ENCODE measurements at places on chromosomes 3 and 15.

DNA sequence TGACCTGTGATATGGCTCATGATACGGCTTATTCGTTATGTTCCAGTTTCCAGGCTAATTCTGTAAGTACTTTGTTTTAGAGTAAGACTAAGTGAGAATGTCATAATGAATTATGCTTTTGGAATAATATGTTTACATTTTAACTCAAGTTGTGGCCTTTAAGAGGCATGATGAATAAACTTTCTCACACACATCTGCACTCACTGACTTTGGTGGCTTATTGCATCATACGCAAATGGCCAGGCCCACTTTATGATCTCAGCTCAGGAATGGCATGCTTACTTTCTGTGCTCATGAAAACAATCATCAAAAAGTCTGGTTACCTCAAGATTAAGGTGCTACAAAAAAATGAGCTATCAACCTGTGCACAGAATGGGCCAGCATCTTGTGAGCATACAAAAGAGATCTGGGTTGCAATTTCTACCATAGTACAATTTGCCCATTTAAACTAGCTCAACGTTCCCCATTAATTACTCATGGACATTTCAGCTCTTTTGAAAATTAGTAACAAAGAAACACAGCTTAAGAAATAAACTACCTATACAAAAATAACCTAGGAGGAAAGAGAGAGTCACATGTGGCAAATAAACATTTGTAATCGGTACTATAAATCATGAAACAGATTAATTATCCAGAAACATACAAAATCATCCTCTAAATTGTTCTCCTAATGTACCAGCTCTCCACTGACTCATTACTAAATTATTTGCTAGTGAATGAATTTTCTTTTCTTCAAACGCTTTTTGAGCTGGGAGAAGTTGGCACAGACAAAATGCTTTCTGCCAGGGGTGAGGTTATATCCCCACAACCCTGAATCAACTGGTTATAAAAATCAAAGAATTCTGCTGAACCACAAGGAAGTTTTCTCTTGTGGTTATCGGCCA, 439.0 kb upstream of the ADAMTS9 start:
- DNase-seq = peak; percentile 59

DNA sequence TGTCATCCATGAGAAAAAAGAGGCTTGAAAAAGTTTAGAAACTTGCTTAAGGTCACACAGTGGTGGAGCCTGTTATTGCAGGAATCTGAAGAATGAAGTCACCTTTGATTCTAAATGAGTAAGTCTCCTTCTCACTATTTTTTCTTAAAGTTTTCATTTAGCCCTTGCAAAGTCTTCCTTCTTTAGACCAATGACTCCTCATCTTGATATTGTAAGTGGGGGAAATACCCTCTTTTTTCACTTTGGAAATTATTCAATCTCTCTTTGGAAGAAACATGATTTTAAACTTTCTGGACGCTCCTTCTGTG, 787 bp upstream of the SLMAP start:
- peak; percentile 18 for DNase-seq

DNA sequence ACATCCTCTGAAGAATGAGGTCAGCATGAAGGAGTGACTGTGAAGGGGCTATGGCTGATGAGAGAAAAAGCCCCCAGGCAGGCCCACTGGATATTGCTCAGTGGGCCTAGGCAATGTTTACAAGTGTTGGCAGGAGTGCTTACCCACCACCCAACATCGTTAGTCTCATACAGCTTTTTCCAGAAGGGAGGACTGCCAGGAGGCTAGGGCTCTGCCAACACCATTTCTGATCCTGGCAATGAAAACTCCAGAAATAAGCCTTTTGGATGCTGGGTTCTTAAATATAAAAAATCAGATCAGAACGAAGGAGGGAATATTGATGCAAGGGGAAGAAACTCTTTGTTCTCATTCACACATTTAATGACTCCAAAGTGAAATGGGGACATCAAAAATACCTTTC, 189.1 kb downstream of the DCLK3 start:
- no peak for DNase-seq

GRCh38 chr15:45200799-45201556, 13.2 kb upstream of the SHF start:
- DNase-seq = peak; percentile 88

- no peak for DNase-seq
Measured at GRCh38 chr3:50205413-50206276, 574 bp downstream of the SLC38A3 start.

DNA sequence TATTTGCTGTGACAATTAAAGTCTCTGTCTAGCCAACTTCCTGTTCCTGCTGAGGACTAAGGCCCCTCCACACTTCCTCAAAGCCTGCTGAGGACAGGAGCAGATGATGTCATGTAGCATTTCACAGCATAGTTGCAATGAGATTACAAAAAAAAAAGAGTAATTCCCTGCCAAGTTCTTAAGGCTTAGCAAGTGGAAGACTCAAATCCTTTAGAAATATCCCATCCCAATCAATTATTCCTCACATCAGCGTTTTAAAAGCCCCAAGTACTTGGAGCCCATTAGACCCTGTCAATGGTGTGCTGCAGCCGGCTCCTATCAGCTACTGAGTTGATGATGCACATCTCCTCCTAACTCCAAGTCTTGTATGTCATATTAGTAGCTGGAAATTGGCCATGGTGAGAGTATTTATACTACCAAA, 51.7 kb downstream of the TRANK1 start:
- DNase-seq = peak; percentile 91

DNA sequence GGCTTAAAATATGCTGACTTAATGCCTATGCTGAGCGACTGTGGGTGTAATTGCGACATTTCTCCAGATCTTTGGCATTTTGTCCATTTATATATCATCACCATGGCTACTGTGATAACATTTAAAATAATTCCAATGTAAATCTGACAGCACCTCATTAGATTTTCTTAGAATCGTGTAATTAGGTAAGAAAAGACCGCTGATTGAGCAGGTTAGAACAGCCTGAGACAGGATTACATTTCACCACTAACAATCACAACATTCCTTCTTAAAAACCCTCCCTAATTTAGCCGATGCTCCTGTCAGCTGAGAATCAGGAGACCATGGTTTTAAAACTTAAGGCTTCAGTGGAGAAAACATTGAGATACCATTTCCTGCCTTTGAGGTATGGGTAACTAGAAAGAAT, 455.3 kb upstream of the PDZRN3 start:
- DNase-seq = no peak

GRCh38 chr15:59169251-59169708, 37.4 kb upstream of the LDHAL6B start:
- peak; percentile 71 for DNase-seq

GRCh38 chr3:16124636-16125035, 49.8 kb upstream of the GALNT15 start:
- DNase-seq = peak; percentile 95

Data from fibroblast of skin of scalp (primary cell).